ENCODE measurements at places on chromosomes 6 and 20.

DNA sequence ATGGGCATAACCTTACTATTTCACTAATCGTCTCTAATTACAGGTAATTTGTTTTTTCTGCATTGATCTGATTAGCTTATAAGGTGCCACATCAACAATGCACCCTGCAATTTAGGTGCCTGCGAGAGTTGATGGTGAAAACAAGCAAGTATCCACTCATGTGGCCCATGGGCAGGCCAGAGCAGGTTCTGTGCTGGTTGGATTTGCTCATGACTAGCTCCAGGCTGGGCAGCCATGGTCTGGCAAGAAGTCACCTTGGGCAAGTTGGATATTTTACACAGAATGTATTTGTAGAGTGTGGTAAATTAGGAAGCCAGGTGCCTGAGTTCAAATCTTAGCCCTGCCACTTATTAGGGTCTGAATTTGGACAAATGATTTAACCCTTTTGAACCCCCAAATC lies 25.3 kb downstream of the RAB44 start:
- DNase-seq, result no peak

GRCh38 chr20:39571171-39571570 lies 609.0 kb downstream of the DHX35 start:
- DNase-seq, result no peak

DNA sequence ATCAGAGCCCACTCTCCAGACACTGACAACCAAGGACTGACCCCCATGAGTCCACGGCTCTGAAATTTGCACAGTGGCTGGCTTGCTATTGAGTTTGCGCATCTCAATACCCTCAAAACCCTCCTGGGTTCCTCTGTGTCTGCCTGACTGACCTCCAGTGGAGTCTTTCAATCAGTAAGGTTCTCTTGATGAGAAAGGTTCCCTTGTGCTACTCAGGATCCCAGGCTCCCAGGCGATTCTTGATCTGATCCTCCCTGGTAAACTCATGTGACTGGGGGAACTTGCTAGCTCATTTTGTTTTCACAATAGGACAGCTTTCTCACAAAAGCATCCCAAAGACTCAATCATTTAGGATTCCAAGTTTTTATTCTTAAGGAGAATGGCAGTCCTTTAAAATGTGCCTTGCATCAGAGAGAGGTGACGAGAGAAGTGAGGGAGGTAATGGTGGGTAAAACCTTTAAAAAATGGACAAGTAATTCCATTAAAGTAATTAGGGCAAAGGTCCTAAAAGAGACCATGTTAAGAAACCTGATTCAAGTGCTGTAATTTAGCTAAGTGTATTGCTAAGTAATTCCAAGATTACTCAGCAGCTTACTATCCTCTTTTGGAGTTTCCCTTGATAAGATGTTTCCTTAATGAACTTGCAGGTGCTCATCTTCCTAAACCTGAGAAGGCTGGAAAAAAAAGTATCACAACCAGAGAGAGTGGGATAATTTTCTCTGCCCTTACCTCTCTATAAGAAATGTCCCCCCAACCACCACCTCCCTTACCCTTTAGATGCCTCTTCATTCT lies 304.7 kb upstream of the SGK1 start:
- DNase-seq, result no peak

DNA sequence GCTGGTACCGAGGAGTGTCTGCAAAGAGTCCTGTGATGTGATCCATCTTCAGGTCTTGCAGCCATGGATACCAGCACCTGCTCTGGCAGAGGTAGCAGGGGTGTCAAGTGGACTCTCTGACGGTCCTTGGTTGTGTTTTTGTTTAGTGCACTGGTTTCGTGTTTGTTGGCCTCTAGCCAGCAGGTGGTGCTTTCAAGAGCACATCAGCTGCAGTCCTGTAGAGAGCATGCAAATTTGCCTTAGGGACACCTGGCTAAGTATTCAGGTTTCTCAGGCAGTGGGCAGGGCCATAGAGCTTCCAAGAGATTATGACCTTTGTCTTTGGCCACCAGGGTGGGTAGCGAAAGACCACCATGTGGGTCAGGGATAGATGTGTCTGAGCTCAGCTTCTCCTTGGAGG lies 14.5 kb upstream of the RGS17 start:
- DNase-seq, result peak; percentile 64

DNA sequence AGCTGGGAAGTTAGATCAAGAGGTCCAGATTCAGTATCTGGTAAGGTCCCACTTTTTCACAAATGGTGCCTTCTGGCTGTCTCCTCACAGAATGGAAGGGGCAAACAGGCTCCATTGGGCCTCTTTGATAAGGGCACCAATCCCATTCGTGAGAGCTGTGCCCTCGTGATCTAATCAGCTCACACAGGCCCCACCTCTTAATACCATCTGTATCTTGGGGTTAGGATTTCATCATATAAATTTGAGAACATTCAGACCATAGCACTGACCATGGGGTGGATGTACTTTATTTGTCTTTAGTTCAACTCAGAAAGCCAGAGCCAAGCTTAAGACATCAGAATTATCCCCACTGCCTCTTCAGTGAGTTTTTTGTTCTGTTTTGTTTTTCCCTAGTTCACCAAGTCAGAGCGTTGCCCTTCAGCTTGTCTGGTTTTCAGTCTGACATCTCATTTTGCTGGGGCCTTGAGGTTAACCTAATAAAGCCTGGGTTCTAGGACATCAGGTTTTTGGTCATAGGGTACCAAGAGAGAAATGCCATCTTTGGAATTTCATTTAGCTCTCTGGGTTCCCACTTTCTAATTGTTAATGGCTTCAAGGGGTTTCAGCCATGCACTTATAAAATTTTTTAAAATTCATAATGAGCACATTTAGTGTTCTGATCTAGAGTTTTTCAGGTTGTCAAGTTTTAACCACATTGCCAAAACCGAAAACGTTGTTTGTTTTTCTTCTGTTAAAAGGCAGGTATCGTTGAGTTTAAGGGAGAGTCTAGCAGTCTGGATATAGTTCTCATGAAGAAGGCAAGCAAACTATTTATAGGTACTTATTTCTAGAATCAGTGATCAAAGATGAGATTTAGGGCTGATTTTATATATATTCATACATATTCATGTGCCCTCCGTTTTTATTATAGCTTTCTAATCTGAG lies 19.0 kb downstream of the SENP6 start:
- DNase-seq, result no peak

DNA sequence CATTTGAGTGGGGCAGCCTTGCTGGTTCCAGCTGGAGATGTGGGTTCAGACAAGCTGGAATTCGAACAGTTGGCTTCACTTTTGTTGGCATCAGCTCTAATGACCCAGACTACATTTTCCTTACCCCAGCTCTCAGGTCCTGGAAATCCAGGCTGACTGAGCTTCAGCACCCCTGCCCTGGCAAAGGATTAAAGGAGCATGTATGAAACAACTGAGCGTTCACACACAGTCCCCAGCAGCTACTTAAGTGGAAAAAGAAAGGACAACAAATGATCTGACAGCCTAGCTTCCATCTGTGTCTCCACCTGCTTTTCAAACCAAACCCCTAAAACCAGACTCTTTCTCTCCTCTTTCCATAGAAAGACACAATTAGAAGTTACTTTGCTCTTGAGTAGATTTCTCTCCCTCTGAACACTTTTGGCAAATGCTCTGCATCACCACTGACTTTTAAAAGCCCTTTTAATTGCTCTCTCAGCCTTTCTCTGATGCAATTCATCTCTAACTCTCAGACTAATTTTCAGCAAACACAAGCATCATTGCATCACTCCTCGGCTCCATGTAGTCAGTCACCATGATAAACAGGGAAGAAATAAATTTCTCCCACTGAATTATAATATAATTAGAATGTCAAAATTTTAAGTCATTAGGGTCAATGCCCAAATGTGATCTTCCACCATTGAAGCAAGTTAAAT lies 28.1 kb downstream of the ROS1 start:
- DNase-seq, result no peak

DNA sequence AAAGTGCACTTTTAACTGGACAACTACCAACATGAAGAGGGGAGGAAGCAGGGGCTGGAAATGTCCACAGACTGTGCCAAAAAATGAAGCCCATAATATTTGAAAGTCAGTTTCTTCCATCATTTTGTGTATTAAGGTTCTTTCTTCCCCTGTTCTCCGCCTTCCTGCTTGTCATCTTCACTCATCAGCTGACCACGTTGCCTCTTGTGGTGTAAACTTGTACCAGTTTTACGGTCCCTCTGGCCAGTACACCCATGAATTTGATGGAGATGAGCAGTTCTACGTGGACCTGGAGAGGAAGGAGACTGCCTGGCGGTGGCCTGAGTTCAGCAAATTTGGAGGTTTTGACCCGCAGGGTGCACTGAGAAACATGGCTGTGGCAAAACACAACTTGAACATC lies 3.9 kb downstream of the HLA-DQA1 start:
- no peak for DNase-seq

DNA sequence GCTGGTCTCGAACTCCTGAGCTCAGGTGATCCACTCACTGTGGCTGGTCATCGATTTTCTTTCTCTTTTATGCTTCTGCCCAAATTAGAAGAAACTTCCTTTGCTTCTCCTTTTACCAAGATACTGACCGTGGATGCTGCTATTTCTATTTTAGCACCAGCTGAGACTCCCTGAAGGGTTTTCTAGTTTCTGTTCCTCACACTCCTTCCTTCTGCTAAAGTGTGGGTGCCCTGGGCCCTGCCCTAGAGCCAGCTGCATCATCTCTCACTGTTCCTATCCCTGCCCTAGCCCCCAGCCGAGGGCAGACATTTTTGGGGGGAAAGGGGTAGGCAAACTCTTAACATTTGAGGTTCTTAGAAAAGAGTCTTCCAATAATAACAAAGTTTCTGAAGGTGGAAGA lies 6.3 kb downstream of the SMOC2 start:
- no peak for DNase-seq

DNA sequence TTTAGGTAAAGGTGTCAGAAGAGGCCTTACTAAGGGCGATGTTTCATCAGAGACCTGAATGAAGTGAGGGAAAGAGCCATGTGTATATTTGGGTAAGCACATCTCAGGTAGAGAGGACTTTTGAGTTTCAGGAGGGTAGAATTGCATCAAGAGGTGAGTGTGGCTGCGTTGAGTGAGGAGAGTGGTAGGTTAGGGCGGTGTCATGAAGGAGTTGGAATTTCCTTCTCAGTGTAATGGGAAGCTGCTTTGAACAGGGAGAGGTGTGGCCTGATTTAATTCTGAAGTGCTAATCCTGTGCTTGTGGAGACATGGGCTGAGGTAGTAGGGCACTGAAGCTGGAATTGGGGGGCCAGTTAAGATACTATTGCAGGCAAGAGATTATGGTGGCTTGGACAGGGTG lies 53.9 kb downstream of the IGF2R start:
- no peak for DNase-seq

DNA sequence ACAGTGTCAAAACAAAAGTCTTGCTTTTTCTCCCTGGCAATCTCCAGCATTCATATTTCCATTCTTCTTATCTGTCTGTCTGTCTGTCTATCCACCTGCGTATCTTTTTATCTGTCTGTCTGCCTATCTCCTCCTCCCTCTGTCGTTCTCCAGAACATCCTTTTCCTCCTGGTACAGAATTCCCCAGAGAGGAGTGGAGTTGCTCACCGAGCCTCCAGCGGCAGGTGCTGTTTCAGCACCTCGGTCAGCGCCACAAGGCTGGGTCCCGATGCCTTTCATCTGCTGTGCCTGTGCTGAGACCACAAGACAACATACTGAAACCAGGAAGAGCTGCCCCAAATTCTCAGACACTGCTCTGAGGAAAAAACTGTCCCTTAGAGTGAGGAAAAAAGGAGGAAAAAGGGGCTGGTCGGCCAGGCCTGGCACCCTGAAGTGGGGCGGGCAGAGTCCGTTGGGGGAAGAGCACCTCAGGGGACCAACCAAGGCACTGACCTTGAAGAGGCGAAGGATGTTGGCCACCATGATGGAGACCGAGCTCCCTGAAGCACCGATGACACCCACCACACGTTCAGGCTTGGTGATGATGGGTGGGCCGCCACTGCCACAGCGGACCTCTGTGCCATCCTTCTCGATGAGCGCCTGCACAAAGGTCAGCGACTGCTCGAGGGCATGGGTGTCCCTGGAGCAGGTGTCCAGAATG lies 13.3 kb downstream of the GRM4 start:
- peak; percentile 75 for DNase-seq

DNA sequence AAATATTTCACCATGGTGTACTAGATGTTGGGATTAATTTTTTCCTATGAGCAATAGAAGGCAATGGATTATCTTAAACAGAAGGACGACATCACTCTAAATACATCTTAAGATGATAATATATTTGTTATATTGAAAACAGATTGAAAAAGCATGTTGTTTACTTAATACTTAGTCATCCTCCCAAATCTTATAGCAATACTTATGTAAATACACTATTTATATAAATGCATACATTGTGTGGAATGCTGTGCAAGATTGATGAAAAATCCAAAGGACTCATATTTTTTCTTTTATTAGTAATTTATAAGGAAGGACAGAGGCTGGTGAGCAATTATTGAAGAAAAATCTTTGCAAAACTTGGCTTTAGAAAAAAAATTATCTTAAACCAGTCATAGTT lies 593.5 kb downstream of the MMUT start:
- DNase-seq, result no peak

DNA sequence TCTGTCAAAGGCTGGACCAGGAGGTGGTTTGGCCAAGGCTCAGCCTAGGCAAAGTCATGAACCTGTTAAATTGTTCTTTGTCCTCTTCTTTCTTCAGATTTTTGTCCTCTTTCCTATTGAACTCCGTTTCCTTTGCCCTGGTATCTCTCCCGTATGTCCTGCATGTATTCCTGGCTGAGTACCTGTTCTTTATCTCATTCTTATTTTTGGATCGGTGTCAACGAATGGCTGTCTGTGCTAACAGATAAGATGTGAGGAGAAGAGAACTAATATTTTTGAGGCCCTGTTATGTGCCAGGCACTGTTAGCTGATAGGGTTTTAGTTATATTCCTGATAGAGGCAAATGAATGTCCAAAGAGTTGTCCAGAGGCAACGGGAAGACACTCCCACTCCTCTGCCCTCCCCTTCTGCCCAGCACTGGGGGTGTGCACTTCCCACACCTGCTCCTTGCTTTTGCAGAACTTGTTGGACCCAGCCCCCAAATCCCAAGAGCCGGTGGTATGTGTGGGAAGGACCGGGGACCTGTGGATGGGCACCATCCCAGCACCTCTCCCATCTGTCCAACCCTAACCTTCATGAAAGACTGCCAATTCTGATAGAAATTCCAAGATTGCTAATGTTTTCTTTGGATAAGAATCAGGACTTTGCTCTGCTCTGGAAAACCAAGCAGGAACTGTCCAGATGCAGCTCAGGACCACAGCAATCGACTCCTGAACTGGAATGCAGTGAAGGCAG lies 20.6 kb downstream of the MMP24OS start:
- DNase-seq, result no peak

GRCh38 chr20:50409495-50409894 lies 100.7 kb upstream of the PTPN1 start:
- DNase-seq, result no peak
